ENCODE measurements at places on chromosomes 2 and 18.

DNA sequence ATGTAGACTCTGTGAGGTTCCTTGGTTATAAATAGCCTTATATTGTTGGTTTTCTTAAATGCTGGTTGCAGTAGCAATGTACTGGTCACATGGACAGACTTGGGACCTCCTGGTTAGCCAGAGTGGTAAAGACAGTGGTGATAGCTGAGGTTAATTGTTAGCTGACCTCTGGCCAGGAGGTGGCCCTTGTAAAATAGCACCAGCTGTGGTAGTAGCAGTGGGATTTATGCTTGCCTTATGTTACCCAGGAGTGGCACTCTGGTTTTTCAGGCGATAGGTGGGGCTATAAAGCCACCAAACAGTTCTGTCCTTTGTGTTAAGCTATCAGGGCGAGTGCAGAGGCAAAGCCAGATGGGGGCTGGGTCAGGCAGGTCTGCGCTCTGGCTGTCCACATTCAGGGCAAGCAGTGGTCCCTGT, 94.8 kb upstream of the SRD5A2 start:
- no peak for DNase-seq

DNA sequence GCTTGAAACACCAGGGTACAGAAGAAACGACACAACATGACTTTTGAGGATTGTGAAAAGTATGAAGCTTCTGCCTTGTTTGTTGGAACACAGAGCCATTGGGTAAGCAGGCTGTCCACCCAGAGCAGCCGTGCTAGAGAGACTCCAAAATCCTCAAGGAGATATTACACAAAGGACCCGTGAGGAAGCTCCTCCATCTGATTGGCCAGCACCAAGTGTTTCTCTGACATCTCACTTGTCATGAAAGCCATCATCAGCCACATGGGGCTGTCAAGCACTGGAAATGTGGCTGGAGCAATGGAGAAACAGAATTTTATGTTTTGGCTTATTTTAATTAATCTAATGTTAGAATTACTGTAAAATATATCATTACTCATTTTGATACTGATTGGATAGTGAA, 29.8 kb upstream of the LDAH start:
- DNase-seq: no peak

DNA sequence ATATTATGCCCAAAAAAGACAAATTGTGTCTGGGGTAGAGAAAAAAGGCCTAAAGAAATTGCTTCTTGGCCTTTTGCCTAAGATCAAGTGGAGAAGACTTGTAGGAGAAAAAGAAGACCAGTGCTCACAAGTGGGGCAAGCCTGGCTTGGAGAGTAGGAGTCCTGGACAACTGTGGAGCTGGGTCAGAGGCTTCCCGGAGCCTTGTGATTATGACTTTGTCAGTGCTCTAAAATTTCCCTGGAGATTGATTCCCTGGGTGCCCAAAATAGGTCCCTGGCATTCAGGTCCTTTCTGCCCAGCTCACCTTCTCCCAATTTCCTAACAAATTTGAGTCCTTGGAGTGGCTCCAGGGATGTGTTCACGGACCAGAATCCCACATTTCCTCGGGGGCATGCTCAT, 787 bp upstream of the TRIM54 start:
- DNase-seq: no peak

- no peak for DNase-seq
Measured at GRCh38 chr2:170895023-170895757, 33.9 kb upstream of the GORASP2 start.

DNA sequence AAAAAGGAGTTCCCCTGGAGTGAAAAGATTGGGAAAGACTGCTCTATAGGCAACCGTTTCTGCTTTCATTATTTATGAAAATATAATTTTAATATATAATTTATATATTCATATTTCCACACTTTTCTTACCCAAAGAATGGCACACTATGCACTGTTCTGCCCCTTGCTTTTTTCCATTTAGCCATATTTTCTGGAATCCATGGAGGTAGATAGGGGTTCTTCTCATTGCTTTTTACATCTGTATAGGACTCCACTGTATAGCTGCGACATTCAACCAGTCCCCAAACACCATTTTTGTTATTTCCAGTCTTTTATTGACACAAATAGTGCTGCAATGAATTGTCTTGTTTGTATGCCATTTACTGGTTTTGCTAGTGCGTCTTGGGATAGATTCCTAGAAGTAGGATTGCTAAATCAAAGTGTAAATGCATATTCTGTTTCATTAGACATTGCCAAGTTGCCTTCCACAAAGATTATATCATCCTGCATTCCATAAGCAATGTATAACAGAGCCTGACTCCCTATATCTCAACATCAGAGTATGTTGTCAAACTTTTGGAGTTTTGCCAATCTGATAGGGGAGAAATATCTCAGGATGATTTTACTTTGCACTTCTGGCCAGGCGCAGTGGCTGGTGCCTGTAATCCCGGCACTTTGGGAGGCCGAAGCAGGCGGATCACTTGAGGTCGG, 26.6 kb upstream of the TCF7L1 start:
- no peak for DNase-seq

DNA sequence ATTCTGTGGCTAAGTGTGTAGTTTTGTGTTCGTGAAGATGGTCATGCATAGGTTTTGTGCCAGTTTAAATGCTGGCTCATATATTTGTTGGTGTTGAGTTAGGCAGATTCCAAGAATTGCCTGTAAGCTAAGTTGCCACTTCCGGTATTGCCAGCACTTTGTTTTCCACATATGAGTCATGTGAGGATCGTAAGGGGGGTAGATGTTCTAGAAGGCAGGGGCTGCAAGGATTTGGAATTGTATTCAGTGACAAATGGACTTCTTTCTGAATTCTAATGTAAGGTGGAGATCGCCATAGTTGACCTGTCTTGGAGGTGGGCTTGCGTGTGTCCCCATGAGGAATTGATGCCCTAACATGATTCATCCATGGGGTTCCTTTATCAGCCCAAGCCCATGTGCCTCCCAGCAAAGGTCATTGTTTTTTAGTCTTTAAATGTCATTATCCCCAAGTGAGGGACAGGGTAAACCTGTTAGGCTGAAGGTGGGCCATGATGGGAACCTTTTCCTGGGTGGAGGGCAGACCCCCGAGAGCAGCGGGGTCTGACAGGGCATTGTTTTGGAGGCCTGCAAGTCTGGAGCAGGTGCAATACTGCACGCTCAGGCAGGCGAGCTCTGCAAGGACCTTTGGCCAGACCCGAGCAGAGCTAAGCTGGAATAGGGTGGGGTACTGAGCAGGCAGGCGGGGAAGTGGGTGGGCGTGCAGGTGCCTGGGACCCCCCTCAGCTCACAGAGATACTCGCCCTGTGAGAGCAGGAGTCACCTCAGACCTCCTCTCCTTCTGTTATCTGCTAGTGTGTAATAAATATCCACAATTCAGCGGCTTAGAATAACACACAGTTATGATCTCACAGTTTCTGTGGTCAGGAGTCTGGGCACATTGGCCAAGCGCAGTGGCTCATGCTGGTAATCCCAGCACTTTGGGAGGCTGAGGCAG, 77.4 kb downstream of the LRRFIP1 start:
- DNase-seq: no peak

DNA sequence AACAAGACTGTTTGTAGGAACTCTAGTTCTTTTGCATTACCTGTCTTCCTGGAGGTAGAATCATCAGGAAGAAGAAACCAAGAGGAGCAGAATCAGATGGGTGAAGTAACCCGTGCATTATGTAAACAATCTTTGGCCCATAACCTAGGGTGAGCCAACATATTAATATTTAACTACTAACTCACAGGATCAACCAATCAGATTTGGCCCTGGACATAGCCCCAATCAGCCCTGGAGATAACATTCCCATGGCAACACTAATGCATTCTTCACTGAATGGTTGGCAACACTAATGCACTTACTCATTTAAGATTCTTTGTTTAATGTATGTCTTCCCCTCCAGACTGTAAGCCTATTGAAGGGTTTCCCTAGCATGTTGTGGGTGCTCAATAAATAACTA, 72.0 kb upstream of the CTAGE1 start:
- no peak for DNase-seq

DNA sequence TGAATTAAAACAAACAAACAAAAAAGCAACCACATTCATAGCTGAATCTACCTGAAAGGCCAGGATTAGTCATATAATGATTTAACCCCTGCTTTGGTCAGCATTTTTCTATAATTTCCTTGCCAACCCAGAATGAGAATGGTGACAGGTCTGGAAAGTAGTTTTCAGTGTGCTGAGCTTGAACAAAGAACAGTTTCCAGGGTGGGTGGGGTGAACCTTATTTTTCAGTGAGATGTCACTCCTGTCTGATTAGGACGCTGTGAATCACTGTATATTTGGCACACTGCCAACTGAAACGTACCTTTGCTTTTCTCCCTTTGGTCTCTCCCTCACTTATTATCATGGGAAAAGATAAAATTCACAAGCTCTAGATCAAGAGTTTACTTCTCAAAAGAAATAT, 35.0 kb upstream of the DSC1 start:
- DNase-seq: peak; percentile 16

DNA sequence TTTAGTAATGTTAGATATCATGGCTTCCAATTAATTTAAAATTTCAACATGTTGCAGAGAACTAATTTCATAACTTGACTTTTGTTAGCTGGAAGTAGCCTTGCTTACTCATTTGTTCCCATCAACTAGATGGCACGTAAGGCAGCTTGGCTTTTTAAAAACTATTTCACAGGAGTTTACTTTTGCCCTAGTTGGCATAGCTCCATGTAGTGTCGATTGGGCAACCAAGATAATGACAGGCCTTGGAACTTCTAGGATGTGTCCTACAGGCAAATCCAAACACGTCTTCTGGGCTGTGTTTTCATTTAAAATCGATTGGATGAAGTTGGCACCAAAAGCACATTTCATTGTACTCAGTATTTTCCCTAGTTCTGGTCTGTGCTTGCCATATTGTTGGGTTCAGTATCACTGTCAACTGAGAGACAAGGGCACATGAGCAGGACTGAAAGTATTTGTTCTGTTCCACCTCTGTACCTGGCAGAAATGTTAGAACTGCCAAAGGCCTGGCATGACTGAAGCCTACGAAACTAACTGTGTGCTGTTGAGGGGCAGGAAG, 29.4 kb downstream of the HADHB start:
- peak; percentile 92 for DNase-seq

DNA sequence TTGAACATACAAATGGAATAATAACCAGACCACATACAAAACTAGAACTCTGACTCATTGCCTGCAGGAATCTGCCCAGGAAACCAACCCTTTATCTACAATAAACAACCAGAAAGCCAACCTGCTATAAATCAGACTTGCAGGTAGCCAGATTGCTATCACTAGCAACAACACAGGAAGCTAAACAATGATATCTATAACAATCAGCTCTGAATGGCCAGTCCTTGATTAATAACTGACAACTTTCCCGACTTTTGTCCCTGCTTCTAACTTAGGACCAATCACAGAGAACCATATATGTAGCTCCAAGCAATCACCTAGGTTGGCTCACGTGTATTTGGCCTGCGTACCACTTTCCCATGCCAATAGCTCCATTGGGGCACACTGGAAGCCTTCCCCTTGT, 470.8 kb downstream of the RIT2 start:
- DNase-seq: no peak

- DNase-seq: no peak
Measured at GRCh38 chr2:171551836-171552235, 29.6 kb downstream of the CYBRD1 start.

- DNase-seq: peak; percentile 46
Measured at GRCh38 chr2:235050980-235051351, 99.1 kb downstream of the SH3BP4 start.

DNA sequence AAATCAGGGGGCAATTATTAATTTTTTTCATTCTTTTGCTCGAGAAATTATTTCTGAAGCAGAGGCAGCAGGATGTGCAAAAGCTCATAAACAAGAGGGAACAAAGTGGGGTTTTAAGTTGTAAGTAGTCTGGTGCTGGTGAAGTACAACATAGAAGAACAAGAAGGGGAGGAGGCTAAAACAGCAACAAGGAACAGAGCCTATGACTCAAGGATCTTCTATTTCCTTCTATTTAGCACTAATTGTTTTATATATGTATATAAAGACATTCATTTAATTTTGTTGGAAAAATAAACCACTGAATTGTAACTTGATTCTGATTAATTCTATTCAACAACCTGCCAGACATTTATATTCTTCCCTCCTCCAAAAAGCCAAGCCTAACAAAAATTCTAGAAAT, 35.0 kb downstream of the YES1 start:
- DNase-seq: no peak

Data from epithelial cell of proximal tubule (primary cell).